ENCODE measurements at places on chromosomes 4 and X.

DNA sequence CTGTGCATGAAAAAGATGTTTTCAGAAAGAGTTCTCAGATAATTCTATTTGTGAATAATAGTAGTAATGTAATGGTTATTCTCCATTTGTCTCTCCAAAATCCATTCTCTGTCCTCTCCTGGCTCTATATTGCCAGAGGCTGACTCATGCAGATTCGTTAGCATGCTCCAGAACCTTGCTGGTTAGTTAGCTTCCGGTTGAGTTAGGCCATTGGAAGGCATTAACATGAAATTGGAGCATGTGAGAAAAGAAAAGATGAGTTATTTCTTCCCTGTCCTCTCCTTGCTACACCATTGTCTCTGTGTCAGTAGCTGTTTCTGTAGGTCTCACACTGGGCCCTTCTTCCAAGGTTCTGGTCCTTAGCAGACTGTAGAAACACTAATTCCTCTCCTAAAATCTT, 23.5 kb upstream of the PRDM8 start:
- no peak for DNase-seq

DNA sequence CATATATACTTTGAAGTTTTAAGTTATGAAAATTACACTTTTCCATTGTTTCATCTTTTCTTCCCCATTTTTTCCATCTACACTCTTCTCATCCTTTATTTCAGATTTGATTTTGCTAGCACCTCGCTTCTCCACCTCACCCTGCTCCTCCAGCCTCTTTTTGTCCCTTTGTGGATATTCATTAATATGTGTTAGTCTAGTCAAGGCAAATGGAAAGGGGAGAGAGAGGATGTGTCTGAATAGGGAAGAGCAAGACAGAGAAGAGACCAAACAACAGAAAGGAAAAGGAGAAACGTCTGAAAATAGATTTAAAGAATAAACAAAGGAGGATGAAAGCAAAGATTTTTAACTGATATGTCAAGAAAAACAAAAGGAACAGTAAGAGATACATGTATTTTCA, 24.1 kb downstream of the GPM6A start:
- no peak for DNase-seq

- DNase-seq, result no peak
These were observed 42.5 kb upstream of the KCNIP4 start for GRCh38 chr4:21991050-21991449.

DNA sequence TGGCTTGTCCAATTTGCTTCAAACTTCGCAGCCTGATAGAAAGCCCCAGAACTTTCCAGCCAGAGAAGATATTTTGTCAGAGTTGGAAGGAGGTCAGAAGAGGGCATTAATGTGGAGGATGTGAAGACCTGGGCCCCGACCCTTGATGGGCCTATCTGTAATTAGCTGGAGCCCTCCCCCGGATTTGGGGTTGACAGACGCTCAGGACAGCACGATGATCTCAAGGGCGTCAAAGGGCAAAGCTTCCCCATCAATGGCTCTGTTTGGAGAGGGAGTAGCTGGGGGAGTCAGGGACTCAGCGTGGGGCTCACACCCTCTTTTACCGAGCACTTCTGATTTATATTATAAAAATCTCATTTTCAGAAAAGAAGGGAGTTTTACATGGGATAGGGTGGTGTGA, 59.0 kb upstream of the PPP2R3B start:
- no peak for DNase-seq

- DNase-seq, result no peak
These were observed 763 bp downstream of the ASB9 start for GRCh38 chrX:15269120-15269519.

- DNase-seq, result no peak
These were observed 898.3 kb downstream of the CCSER1 start for GRCh38 chr4:91025241-91026148.

DNA sequence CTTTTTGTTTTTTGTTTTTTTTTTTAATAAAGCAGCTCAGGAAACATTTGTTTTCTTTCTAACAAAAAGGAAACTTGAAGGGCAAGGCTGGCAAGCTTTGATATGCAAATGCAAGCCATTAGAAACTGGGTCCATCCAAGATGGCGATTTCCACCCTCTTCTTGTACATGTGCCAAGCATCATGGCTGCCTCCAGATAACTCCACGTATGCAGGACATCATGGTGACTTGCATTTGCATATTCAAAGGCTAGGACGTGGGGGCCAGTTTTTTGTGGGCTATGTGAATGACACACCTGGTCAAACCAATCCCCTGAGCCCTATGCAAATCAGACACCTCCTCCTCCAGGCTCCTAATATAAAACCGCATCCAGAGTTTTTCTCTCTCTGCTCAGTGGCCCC, 692.6 kb downstream of the FAM133A start:
- no peak for DNase-seq

DNA sequence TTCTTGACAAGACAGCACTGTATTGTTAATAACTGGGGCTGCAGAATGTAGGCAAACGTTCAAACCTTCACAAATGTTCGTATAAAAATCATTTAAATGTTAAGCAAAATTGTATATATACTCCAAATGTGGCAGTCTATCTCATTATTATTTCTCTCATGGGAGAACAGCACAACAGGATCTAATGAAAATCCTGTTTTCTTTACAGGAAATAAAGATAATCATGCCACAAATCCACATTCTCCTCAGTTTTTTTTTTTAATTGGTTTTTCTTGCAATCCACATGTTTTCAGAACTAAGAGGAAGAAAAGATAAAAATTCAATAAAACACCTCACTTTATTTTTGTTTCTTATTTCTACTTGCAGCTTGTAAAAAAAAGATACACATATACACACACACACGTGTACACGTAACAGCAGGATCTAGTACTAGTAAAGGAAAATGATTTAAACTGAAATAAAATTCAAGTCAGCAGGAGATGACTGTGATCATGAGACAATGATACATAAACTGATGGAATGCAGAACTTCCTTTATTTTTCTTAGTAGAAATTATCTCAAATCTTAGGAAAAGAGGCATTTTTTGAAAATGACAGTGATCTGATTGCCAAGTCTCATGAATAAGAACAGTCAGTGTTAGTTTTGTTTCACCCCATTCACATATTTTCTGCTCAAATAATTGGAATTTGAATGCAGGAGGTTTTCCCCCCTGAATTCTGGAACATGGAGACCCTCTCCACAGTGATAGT, 11.3 kb downstream of the APBB2 start:
- no peak for DNase-seq

DNA sequence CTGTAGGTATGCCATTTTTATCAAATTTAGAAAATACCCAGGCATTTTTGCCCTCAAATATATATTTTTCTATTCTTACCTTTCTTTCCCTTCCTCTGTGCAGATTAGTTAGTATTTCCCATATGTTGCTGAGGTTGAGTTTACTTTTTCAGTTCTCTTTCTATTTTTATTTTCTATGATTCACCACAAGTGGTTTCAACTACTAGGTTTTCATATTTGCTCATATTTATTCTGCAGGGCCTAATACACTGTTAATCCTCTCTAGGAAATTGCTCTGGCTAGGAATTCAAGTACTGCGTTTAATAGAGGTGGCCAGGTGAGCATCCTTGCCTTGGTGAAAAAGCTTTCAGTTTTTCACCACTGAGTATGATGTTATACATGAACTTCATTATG, 1535.3 kb upstream of the PCDH10 start:
- no peak for DNase-seq

DNA sequence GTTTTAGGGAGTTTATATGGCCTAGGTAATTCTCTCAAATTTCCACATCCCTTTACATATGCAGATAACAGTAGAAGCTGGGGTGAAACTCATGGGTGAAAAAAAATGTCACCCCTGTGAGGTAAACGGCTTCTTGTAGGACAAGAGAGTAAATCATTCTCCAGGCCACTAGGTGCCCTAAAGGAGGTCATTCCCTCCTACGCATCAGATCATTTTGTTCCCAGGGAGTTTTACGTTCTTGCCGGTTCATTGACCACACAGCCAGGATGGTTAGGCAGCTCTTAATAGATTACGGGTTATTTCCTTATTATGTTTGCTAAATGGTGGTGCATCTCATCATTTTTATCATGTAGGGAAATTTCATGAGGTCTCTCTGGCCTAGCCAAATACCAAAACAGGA, 225.8 kb upstream of the NOCT start:
- no peak for DNase-seq

GRCh38 chrX:19370061-19370460, 26.3 kb downstream of the PDHA1 start:
- DNase-seq, result no peak

DNA sequence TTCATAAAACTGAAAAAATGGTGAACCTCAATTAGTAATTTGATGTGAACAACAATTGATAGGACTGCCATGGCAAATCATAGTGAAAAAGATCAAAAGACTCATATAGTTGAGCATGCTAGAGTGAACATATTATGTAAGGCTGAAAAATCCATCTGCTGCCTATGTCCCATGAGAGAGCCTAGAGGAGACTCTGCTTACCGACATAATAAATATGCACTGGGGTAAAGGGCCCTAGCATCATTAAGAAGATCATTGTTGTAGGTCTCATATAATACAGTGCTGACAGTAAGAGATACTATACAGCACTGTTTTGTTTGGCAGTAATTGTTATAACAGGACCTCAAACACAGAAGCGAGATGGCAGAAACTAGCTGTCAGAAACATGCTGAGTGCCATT, 229.0 kb downstream of the PABPC4L start:
- no peak for DNase-seq

GRCh38 chrX:18047491-18047890, 173.2 kb downstream of the BEND2 start:
- no peak for DNase-seq

DNA sequence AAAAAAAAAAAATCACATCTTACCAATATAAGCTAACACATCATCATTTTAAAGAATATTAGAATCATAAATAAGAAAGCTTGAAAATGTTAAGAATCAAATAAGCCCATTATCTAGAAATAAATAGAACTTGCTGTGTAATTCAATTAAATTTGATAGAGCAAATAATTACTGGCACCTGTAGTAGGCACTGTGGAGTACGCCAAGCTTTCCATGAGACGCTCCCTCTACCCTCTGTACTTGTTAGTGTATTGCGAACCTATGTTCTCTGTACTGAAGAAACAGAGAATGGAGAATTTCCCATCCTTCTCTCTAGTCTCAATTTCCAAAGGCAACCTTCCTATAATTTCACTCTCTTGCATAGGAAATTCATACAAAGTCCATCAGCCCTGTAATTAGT, 61.7 kb upstream of the HAND2 start:
- DNase-seq, result no peak

Measured in mucosa of descending colon (tissue), 3 donors.